Activated CD4-positive, alpha-beta T cell treated with anti-CD3 and anti-CD28 coated beads, Interleukin-2, amount 50 U/mL, for 48 hours (primary cell): ENCODE measurements at places on chromosomes 13 and 19.

GRCh38 chr13:26471807-26472206, 85.7 kb upstream of the WASF3 start:
- DNase-seq = no peak

- no peak for DNase-seq
Measured at GRCh38 chr19:16134510-16134909, 9.0 kb upstream of the HSH2D start.

DNA sequence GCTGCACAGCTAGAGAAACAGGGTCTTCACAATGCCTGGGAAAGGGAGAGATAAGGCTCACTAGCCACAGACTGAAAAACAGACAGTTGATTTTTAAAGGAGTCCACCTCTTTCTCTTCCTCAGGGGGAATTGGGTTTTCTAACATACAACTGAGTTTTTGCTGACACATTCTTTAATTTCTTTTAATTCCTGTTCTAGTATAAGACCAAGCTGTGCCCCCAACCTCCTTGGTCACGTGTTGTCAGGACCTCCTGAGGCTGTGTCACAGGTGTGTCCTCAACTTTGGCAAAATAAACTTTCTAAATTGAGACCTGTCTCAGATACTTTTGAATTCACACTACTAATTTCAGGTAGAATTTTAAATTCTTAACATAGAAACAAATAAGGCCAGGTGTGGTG, 12.1 kb upstream of the ZNF492 start:
- DNase-seq = no peak

- no peak for DNase-seq
Measured at GRCh38 chr19:15640294-15640903, at the start of gene CYP4F3. CYP4F3 (plus strand) TSS chr19:15640897; CDS start chr19:15641416, 519 bp downstream.

GRCh38 chr13:112843392-112844111, 125.5 kb upstream of the MCF2L start:
- DNase-seq = no peak

- DNase-seq = no peak
Measured at GRCh38 chr13:25453850-25454365, 82.1 kb downstream of the ATP8A2 start.

- no peak for DNase-seq
Measured at GRCh38 chr19:55223291-55224037, 5.1 kb downstream of the TMEM86B start.

- no peak for DNase-seq
Measured at GRCh38 chr13:105774739-105775460, 760.6 kb downstream of the EFNB2 start.

DNA sequence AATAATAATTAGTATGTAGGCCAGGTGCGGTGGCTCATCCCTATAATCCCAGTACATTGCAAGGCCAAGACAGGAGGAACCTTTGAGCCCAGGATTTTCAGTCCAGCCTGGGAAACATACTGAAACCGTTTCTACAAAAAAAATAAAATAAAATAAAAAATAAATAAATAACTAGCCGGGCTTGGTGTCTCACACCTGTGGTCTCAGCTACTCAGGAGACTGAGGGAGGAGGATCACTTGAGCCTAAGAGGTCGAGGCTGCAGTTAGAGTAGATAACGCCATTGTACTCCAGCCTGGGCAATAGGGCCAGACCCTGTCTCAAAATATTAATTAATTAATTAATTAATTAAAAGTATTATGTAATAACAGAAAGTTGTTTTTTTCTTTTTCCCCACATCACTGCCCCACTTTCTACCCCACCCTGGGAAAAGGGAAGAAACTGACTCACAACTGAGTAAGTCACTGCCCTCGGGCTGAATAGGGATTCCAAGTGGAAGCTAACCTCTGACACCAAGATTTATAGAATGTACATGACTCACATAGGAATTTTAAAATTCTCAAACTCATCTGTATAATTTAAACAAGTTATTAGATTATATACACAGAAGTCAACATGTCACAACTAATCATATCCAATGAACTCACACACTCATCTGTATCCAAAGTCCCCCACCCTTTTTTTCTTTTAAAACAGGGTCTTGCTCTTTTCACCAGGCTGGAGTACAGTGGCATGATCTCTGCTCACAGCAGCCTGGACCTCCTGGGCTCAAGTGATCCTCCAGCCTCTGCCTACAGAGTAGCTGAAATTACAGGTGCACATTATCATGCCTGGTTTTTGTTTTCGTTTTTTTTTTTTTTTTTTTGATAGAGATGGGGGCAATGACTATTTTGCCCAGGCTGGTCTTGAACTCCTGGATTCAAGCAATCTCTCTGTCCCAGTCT, 12.5 kb downstream of the ZNF611 start:
- DNase-seq = no peak

GRCh38 chr13:27963491-27963890, 5.6 kb downstream of the CDX2 start:
- DNase-seq = no peak

DNA sequence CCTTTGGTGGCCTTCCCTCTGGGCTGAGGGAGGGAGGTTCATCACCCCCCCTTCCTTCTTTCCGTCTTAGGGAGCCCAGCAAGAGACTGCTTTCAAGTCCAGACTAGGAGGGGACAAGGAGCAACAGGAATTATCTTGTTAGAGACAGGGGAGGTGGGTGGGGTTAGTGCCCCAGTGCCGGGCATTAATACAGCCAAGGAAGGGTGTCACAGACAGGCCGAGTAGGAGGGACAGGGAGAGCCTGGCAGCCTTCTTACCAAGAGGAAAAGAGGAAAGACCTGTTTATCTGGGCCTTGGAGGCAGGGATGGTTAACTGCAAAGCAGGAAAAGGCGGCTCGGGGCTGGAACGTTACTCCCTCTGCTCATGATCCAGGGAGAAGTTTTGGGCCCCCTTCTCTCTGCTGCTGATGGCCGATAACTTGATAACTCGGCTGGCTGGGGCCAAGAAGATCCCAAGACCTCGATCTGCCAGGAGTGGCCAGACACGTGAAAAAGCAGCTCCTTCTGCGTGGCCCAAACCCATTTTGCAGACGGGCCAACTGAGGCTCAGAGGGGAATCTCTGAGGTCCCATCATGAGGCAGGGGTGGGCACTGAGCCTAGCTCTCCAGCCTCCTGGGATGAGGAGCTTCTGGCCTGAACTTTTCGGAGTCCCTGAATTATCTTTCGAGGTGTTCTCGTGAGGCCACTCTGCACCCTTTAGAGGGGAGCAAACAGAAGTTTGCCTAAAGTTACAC, 79.3 kb downstream of the PTPRS start:
- no peak for DNase-seq

- peak; percentile 95 for DNase-seq
Measured at GRCh38 chr19:2084993-2085720, 11.0 kb downstream of the MOB3A start.
